CD14-positive monocyte (primary cell): ENCODE measurements at places on chromosomes 11 and 22.

GRCh38 chr11:38481391-38481790 lies 1883.4 kb upstream of the RAG2 start:
- no peak for DNase-seq

DNA sequence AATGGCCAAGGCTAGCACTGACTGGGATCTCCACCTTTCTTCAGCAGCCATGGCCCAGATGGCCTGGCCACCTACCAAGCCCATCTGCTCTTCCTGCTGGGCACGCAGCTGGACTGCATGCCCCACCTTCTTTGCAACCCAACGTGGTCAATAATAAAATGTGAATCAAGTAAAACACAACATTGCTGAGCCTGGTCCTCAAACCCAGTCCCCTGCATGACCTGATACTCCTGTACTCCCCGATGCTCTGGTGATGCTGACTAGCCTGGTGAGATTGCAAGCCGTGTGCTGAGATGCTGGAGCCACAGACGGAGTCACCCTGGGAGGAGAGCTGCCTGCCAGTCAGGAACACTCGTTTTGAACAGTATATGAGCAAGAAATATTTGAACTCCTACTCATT lies 34.0 kb downstream of the PARVG start:
- DNase-seq, result no peak

DNA sequence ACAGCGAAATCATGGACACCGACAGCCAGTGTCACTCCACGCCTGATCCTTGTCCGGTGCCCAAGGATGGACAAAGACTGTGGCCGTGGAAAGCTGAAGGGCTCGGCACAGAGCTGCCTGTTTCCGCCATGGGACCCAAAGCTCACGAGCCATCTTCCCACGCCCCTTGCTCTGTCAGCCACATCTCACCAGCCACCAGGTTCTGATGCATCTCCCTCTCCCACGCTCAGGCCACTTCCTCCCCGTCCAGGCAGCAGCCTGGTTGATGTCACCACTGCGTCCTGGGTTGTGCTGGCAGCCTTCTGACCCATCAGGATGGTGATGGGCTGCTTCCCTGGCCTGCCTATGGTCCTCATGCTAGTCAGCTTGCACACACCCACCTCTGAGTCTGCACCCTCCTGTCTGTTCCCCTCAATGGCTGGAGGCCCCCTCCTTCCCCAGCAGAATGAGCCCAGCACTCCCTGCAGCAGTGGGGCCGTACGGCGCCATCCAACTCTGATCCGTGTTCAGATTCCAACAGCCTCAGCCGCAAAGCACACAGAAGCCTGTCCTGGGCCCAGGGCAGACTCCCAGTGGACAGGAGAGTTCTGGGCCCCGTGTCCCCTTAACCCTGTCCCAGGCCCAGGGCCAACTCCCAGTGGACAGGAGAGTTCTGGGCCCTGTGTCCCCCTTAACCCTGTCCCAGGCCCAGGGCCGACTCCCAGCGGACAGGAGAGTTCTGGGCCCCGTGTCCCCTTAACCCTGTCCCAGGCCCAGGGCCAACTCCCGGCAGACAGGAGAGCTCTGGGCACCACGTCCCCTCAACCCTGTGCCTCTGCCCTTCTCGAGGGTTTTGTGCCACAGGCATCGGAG lies 259.5 kb downstream of the BRD1 start:
- no peak for DNase-seq

DNA sequence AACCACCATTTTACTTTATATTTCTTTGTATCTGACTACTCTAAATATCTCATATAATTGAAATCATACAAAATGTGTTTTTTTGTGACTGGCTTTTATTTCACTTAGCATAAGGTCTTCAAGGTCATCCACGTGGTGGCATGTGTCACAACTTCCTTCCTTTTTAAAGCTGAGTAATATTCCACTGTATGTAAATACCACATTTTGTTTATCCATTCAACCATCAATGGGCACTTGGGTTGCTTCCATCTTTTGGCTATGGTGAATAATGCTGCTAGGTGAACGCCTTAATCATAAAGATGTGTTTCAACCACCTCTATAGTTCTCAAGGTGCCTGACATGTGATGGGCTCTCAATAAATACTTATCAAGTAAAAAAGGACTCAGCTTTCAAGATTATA lies 15.5 kb downstream of the RAB30 start:
- DNase-seq, result peak; percentile 56

GRCh38 chr22:44594951-44595350 lies 96.9 kb upstream of the RTL6 start:
- no peak for DNase-seq
